ENCODE measurements at places on chromosomes 3 and 15. TPM values are rescaled to one million over a fixed set of nuclear protein-coding genes. Genes with fewer than 3 reads are reported as not detected.

Gene SLC28A1
- not detected for total RNA-seq

Gene REC114
- total RNA-seq = not detected

Gene KCNMB3
- total RNA-seq = 0.94 TPM

Gene GADL1
- 1.9 TPM for total RNA-seq

Gene TARS3
- total RNA-seq = 11.4 TPM

Gene KLHL18
- total RNA-seq = 13.7 TPM

Gene ACTRT3
- total RNA-seq = 7.1 TPM

Gene CA12
- total RNA-seq = 101 TPM

Gene SRGAP3
- total RNA-seq = 6.0 TPM

Gene CALML4
- 2.7 TPM for total RNA-seq

Gene GHSR
- not detected for total RNA-seq

Gene GOLGA6A
- under 0.01 TPM for total RNA-seq

Gene THUMPD3
- 63.3 TPM for total RNA-seq

All from bronchial smooth muscle cell (primary cell).